Endothelial cell of umbilical vein (primary cell): ENCODE measurements at places on chromosomes 3 and 15. TPM values are rescaled to one million over a fixed set of nuclear protein-coding genes. Genes with fewer than 3 reads are reported as not detected.

DNA sequence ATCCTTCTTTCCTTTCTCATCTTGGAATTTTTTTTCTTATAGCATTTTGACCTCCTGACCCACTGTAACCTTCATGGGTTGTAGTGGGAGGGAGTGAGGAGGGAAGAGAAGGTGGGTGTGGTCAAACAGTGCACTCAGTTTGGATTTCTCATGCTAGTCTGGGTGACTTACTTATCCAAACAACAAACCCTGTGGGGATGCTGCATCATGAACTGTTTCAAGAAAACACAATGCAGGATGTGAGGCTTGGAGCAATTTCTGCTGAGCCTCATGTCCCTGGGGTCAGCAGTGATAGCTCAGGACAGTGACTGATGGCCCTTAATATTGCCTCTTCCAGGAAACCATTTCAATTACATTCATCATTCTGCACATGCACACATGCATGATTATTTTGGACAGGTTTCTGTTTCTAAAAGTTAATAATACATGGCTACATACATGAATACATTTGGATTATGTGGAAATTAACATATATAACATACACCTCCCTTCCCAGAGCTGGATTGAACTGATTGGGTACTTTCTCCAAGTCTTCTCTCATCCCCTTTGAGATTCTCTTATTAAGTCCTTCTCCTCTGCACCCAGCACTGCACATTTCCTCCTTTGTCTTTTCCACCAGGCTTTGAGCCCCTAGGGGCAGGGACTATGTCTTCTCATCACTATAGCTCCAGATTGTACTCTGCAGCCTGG lies 61.2 kb downstream of the ADAMTSL3 start:
- DNase-seq: no peak
- no peak overlapping the region for H3K27ac ChIP-seq
- H3K4me1 ChIP-seq: no peaks in the 10 kb centered on the region
- no peaks in the 10 kb centered on the region for H3K27me3 ChIP-seq
- H3K4me3 ChIP-seq: no peak overlapping the region

DNA sequence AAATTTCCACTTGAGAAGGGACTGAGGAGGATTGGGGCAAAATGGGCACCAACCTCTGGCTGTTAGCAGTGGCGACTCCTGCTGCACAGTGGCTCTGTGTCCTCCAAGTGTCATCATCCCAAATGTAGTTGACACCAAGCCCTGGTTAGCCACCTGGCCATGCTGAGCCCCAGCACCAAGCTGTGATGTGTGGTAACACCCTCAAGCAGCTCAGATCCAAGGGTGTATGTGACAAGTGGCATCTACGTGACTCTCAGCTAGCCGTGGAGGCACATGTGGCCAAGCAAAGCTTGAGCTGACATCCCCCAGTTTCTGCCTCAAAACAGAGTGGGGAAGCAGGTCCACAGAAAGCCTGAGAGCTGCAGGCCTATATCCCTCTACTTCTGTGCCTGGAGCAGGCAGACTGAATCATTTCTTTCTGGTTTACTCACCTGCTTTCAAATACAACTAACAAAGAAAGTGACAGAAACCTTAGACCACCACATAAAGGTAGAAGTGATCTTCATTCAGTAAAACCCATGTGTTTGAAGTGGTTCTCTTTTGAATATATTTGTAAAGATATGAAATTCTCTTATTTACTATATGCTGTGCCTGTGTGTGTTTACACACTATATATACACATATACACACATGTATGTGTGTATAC lies 40.0 kb downstream of the FOXP1 start:
- no peak for DNase-seq
- H3K4me3 ChIP-seq: no peak overlapping the region
- H3K36me3 ChIP-seq: no peaks in the 10 kb centered on the region

DNA sequence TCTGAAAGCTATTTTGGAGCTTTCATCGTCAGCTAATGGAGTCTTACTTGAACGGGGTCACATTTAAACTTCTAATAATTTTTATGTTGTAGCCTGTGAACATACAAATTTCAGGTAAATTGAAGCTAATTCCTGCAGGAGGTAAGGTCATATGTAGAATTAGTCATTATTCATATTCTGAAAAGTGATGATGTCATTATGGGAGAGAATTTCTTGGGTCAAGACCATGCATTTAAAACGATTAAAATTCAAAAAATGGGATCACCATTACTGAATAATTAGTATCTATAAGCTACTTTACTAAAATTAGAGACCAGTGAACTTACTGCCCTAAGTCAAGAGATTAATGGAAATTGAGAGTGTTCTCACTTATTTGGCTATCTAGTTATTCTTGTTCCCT lies 120.4 kb downstream of the CHL1 start:
- no peaks in the 10 kb centered on the region for H3K27me3 ChIP-seq
- H3K4me3 ChIP-seq: no peak overlapping the region
- H3K4me1 ChIP-seq: no peaks in the 10 kb centered on the region
- no peak overlapping the region for H3K27ac ChIP-seq
- H3K36me3 ChIP-seq: no peaks in the 10 kb centered on the region

DNA sequence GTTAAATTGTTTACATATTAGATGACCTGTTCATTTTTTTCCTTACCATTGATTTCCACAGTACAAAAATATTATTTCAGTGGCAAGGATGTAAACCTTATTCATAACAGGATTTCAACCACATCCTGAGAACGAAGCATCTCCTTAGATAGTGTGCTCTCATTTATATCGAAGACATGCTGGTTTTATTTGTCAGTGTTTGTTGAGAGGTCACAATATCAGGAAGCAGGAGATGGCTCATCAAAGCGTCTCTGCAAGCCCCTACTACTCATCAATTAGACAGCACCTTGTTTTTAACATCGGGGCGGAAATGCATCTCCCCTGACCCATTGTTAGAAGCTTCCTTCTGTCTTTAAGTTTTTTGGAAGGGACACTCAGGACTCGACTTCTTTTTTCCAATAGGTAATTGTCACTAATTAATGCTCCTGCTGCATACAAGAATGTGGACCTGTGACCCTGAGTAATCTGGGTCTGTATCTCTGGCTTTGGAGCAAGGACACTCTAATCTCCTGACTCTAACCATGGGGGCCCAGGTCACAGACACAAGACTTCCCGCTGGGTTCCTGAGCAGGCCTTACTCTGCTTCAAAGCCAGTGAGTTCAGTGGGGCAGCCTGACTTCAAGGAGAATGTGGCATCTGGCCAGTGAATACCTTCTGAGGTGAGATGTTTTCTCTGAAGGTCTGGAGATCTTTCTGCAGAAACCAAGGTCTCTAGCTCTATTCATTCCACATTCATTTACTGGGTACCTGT lies 50.3 kb downstream of the MECOM start:
- peaks cover 22% of the 10 kb centered on the region for H3K4me1 ChIP-seq
- H3K27ac ChIP-seq: no peak overlapping the region
- no peaks in the 10 kb centered on the region for H3K36me3 ChIP-seq
- no peaks in the 10 kb centered on the region for H3K27me3 ChIP-seq
- DNase-seq: peak; percentile 44

GRCh38 chr3:22632536-22632935 lies 570.6 kb upstream of the UBE2E2 start:
- no peak overlapping the region for H3K4me3 ChIP-seq
- H3K36me3 ChIP-seq: no peaks in the 10 kb centered on the region
- no peaks in the 10 kb centered on the region for H3K4me1 ChIP-seq
- H3K27ac ChIP-seq: no peak overlapping the region
- no peaks in the 10 kb centered on the region for H3K27me3 ChIP-seq

DNA sequence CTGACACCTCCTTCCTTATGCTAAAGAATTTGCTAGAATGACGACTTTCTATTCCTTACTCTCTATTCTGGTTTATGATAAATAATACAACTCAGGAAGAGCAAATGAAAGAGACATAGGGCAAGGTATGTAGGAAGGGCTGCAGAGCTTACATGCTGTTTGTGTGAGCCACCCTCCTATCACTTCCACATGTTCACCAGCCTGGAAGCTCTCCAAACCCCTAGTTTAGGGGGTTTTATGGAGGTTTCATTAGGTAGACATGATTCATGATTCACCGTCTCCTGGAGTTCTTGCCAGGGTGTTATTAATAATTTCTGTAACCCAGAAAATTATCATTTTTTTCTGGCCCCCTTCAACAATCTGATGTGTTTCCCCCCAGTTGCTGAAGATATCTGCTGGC lies 172.1 kb upstream of the COL8A1 start:
- H3K36me3 ChIP-seq: no peaks in the 10 kb centered on the region
- no peak for DNase-seq

- no peak overlapping the region for H3K4me3 ChIP-seq
Observed at GRCh38 chr3:123244128-123244527, 42.4 kb downstream of the SEC22A start.

- no peak overlapping the region for H3K27ac ChIP-seq
- H3K27me3 ChIP-seq: no peaks in the 10 kb centered on the region
- DNase-seq: peak; percentile 83
- H3K4me3 ChIP-seq: no peak overlapping the region
- H3K4me1 ChIP-seq: peaks cover 17% of the 10 kb centered on the region
Observed at GRCh38 chr3:152968388-152969024, 133.6 kb downstream of the P2RY1 start.

DNA sequence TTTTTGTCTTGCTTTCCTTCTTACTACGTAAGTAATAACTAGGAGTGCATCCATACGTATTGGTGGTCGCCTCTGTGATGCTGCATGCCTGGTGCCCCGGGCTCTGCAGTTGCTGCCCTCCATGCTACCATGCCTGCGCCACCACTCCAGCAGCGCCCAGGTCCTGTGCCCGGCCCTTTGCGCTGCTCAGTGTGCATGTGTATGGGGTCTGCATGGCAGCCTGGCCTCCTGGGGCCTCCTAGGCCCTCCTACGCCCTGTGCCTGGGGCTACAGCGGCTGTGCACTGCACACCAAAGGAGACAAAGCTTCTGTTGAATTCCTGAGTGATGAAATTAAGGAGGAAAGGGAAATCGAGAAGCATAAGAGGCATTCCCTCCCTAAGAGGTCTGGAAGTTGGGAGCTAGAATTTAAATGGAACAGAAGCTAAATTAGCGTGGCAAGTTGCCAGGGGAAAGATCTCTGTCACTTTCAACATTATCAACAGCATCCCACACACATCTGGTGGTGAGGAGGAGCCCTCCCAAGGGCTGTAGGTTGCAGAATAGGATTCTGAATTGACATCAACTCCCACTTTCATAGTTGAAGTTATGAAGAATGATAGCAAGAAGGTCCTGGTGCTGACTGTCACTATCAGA lies 275.0 kb upstream of the CHRM5 start:
- no peaks in the 10 kb centered on the region for H3K4me1 ChIP-seq
- no peak overlapping the region for H3K4me3 ChIP-seq
- no peak for DNase-seq
- H3K27ac ChIP-seq: no peak overlapping the region

DNA sequence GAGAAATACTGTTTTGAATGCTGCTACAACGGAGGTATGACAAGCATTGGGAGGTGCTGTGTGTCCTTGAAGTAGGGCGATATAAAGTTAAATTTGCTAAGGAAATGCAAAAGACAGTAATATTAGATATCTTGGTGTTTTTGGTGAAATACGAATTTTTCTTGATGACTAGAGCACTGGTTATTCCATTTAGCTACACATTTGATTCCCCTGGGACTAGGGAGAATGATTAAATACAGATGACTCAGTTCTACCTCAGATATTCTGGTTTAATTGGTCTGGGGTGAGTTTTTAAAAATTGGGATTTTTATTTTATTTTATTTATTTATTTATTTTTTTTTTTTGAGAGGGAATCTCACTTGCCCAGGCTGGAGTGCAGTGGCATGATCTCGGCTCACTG lies 18.7 kb upstream of the GADL1 start:
- H3K36me3 ChIP-seq: no peaks in the 10 kb centered on the region
- no peak overlapping the region for H3K4me3 ChIP-seq
- H3K4me1 ChIP-seq: no peaks in the 10 kb centered on the region
- DNase-seq: no peak
- peaks cover 15% of the 10 kb centered on the region for H3K27me3 ChIP-seq

DNA sequence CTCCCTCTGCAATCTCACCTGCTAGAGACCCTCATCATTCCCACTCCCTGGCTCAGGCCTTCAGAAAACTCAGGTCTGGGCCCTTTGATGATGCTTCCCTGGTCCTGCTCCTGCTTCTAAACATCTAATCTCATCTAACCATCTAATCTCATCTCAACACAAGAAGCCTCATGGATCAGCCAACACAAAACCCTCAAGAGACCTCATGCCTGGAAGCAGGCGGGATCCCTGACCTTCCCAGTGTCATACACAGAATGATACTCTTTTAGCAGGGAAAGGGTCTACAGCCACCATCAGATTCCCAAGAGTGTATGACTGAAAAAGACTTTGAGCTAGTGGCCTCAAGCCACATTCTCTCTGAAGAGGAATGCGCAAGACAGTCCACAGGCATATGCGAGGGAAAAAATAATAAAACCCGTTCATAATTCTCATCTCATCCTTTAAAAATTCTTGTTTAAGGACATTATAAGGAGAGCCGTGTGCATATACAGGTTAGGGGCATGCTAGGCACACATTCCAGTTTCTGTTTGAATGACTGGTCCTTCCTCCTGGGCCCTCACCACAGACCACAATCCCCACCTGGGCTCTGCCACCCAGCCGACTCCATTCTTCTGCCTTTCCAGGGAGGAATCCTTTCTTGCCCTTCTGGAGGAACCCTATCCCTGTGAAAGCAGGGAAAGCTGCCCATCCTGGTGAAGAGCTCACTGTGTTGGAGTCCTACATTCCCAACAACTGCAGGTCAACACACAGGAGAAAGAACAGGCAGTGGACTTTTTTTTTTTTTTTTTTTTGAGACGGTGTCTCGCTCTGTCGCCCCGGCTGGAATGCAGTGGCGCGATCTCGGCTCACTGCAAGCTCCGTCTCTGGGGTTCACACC lies 2.2 kb downstream of the ZXDC start:
- peaks cover 12% of the 10 kb centered on the region for H3K36me3 ChIP-seq
- no peaks in the 10 kb centered on the region for H3K27me3 ChIP-seq
- H3K27ac ChIP-seq: no peak overlapping the region
- H3K4me1 ChIP-seq: peaks cover 33% of the 10 kb centered on the region

DNA sequence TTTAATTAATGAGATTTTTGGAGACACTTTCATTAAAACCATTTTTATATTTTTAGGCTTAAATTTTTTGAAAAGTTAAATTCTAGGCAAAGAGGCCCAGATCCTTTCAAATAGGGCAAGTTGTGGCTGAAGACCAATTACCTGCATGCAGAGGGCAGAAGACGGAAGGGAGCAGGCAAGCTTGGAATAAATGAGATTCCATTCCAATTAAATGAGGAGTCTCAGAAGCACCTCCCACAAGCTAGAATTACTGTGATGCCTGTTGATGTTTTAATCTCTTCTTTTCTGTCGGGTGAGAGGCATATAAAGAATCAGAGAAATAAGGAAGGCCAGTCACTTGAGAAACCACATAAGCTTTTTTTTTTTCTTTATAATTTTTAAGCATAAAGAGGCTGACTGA lies 46.8 kb downstream of the KBTBD8 start:
- H3K36me3 ChIP-seq: no peaks in the 10 kb centered on the region
- H3K27me3 ChIP-seq: peaks cover under 1% of the 10 kb centered on the region
- H3K4me1 ChIP-seq: no peaks in the 10 kb centered on the region
- no peak overlapping the region for H3K4me3 ChIP-seq
- DNase-seq: no peak
- H3K27ac ChIP-seq: no peak overlapping the region

Gene BSN
- total RNA-seq: 0.27 and 0.28 TPM in 2 replicates

Gene CTXN2
- 0.14 TPM in 1 of 2 replicates, not detected in the other for total RNA-seq

Gene LMAN1L
- not detected in 2 replicates for total RNA-seq
